ENCODE measurements at places on chromosomes 7 and 10.

DNA sequence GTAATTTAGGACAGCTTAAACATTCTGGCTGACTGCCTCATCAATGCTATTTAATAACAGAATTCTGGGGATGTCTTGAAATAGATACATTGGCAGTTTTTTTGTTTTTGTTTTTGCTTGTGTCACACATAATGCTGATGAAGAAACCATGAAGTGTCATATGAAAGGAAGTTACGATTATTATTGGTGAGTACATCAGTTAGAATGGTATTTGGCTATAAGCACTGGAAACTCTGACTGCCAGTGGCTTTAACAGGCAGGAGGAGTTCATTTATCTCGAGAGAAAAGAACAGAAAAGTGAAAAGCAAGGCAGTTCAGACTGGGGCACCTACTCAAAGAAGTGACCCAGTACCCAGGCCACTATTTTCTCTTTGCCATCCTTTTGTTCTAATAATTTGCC is 18.1 kb downstream of the LSM8 start:
- DNase-seq, result no peak

DNA sequence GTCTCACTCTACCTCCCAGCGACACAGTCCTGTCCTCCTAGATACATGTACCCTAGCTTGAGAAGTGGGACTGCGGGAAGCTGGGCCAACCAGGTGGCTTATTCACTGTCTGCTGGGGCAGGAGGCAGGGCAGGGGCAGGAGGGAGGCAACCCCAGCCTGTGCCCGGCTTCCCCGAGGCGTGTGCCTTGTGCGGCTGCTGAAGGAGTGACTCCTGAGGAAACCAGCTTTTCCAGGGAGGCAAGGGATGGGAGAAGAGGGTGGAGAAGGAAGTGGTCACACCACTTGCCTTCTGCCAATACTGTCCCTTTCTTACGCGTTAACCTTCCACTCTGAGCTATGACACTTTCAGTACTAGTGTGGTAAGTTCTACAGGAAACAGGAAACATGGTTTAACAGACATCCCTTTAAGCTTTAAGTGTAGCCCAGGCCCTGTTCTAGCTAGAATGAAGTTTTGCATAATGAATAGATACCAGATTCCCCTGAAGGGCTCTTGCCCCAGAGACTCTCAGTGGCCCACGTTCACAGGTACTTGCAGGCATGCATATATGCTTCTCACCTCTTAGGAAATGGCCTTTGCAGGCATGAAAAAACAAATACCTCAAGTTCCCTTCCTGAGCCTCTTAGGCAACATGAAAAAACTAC is 40.6 kb downstream of the SYPL1 start:
- DNase-seq, result no peak

DNA sequence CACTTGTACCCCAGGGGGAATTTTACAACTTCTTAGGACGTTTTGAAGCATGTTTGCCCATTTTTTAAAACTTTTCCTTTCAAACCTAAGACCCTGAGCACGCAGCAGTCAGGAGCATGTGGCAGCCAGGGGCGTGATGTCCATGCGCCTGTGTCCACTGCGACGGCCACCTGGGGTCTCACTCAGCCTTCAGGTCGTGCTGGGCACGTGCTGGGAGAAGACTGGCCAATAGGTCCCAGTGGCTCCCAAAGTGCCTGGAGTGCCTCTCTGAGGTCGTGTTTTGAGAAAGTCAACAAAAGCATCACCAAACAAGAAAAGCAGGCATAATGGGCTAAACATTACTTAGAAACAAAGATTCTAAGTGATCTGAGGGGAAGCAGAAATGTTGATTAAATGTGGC is 14.8 kb downstream of the LRRC27 start:
- no peak for DNase-seq

DNA sequence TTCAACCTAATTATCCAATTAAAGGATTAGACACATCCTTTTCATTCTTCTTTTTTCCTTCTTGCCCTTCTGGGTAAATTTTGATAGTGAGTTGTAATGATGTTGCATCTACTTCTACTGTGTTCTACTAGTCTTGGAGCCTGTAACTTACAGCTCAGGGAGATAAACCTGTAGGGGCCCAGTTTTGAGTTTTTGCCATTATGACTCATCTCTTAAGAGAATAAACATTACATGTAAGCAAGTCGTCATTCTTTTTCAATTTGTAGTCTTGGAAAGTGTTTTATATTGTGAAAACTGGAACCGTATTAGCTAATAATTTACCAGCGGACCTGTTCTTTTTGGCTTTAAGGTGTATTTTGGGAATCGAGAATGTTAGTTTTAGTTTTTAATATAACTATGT is 89.7 kb upstream of the RPA3 start:
- no peak for DNase-seq

DNA sequence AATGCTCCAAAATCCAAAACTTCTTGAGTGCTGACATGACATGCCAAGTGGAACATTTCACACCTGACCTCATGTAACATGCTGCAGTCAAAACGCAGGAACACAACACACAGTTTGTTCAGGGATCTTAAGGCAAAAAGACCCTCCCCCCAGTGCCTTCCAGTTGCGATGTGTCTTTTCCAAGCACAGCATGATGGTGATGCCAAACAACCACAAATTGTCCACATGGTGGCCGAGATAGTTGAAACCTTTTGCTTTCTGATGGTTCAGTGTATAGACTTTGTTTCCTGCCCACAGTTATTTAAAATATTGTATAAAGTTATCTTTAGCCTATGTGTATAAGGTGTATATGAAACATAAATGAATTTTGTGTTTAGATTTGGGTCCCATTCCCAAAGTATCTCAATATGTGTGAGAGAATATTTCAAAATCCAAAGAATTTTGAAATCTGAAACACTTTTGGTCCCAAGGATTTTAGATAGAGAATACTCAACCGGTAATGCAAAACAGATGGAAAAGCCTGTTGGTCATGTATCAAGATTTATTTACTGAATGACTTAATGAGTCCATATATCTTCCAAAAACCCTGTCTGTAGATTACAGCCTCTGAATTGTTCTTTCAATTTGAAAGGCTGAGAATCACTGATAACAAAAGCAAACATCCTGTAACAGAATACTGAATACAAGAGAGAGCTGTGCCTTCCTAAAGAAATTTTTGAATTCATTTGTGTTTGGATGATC is 93.4 kb upstream of the OIT3 start:
- no peak for DNase-seq

- DNase-seq, result no peak
Measured at GRCh38 chr7:1965579-1966294, 267.0 kb downstream of the MAD1L1 start.

GRCh38 chr10:97059006-97059871 is 126.5 kb downstream of the SLIT1 start:
- DNase-seq, result no peak

DNA sequence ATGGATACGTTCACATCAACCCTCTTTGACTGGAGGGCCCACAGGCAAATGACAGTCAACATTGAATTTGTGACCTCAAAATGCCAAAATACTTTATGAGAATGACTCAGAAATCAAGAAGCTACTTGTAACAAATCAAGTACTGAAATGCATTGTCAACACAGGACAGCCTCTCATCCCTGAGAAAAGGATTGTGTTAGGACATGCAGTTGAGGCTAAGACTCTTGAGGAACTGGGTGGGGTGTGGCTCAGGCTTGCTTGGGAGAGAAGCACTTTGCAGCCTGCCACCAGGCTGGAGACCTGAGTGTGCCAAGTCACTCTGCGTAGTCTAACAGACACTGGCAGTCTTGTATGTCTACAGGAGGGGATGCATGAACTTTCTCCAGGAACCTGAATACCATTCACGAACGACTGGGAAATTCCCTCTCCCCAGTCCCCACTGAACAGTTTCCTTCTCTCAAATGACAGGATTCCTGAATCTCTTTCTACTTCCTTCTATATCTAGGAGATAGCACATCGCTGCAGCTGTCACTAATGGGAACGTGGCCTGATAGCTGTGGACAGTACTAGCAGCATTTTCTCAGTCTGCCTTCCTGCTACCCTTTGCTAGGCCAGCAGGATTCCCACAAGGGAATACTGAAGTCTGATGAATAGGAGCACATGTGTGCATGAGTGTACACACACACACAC is 3.3 kb upstream of the SMO start:
- no peak for DNase-seq

GRCh38 chr7:94008537-94008936 is 4.4 kb upstream of the BET1 start:
- no peak for DNase-seq

Data from stimulated activated CD4-positive, alpha-beta T cell treated with anti-CD3 and anti-CD28 coated beads, Interleukin-1b, Interleukin-23, amount 100 ng/mL, for 1 hour (primary cell).